ENCODE measurements at places on chromosomes 7 and 10.

DNA sequence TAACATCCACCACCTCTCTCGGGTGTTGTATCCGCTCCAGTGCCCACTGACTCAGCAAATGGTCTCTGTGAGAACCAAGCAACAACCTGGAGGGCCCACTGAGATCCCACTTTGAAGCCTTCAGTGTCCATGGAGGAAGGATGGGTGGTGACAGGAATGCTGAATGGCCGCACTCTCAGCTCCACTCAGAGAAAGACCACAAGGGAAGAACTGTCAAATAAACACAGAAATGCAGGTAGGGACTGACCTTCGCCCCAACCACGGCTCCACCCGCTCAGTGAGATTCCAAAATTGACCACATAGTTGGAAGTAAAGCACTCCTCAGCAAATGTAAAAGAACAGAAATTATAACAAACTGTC lies 65.8 kb downstream of the VIPR2 start:
- no peak for DNase-seq

DNA sequence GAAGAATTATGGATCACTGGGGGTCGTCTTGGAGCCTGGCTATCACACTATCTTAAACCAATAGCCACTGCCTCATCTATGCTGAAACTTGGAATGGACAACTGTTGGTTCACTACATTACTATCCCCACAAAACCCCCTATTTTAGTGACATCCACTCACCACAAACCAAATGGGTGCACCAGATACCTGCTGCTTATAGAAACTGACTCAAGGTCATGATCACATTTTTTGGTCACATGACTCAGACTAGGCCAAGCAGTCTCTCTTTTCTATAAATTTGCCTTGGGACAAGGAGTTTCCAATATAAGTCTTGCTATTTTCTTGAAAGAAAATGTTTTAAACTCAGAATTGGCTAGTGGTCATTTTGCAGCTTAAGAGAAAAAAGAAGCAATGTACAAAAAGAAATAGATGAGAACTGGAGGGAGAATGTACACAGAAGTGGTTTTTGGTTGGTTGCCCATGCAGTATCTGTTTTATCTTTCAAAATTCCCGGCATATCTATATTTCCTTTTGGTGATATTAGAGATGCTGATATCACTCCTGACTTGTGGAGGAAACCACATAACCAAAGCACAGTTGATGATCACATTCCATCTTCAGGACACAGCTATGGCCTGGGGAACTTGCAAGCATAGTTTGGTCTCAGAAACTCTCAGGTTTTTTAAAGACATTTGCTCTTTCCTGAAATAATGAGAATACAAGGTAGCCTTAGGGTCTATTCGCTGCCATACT lies 85.2 kb upstream of the CACNA2D1 start:
- no peak for DNase-seq

- no peak for DNase-seq
Observed at GRCh38 chr10:120949609-120950031, 98.5 kb downstream of the WDR11 start.

DNA sequence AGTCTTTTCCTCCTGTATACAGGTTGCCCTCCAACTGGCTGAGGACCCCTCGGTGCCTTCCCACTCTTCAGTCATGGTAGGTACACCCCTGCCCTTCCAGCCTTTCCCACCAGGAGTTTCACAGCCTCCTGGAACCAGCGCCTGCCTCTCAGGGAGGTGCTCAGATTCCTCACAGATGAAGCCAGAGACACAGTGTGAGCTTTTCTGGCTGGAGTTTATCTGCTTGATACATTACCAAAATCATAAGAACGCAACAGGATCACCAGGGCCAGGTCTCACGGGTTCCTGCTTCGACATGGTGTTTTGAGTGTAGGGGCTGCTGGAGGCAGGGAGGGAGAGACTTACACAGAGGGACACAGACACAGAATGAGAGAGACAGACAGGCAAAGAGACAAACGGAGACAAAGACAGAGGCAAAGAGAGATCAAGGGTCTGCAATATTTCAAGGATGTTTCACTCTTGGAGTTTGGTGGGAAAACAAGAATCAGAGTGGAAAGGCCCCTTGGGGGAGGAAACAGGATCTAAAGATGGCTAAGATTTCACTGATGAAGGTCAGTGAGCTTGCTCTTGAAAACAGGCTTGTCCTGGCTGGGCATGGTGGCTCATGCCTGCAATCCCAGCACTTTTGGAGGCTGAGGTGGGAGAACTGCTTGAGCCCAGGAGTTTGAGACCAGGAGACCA lies 6.5 kb upstream of the INMT start:
- DNase-seq: no peak

DNA sequence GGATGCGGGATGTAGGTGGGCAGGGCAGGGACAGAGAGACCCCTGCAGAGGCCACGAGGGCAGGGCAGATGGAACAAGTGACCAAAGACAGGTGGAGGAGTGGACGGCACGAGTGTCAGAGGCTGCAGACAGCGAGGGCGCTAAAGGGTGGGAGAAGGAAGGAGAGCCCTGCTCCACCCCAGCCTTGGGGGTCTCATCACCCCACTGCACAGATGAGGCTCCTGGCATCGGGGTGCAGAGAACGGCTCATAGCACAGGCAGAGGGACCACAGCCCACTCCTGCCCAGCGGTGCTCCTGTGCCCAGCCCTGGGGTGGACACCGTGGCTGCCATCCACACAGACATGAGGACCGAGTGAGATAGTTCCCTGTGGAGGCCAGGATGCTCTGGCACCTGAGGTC lies 2.2 kb upstream of the LAT2 start:
- no peak for DNase-seq

DNA sequence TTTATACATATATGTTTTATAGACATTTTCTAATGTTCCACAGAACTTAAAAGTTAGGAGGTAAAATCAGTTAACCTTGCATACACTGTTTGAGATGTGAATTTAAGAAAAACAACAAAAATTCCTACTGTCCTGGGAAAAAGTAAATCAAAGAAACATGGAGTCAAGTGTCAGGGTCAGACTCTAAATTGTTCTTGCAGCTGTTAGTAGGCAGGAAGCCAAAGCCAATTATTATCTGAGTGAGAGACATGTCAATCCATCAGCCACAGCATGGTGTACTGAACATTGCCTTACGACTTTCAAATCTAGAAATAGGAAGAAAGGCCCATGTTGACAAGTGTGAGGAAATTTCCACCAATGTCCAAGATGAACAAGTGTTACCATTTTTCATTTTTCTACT lies 461.2 kb upstream of the MBL2 start:
- no peak for DNase-seq

GRCh38 chr10:119705434-119705831 lies 20.4 kb upstream of the INPP5F start:
- DNase-seq: no peak

DNA sequence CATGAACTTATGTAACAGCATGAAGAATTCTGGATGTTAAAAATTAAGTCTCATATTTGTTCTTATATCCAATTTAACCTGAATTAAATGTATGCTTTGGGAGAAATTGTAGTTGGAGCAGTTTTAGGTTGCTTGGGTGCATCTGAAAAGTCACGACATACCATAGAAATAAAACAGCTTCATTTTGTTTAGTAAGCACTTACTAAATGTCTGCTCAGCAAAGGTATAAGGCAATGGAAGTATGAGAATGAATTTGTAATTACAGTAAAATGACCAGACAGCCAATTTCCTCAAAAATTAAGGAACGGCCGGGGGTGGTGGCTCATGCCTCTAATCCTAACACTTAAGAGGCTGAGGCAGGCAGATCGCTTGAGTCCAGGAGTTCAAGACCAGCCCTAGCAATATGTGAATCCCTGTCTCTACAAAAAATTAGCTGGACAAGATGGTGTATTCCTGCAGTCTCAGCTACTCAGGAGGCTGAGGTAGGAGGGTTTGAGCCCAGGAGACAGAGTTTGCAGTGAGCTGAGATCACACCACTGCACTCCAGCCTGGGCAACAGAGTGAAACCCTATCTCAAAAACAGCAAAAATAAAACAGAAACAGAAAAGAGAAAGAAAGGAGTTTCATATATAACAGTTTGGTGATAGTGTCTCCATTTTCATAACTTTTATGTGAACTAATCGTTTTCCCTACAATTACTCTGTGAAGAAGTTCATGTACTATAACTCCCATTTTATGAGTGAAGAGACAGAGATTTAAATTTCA lies 47.2 kb upstream of the KLF6 start:
- DNase-seq: no peak

Measured in NCI-H2081 treated with DMSO at 0.1 percent for 48 hours (cell line).